ENCODE measurements at places on chromosomes 7 and 10.
A peak's percentile ranks its signal among the peaks of the same experiment; 100 is the strongest.

GRCh38 chr7:1022801-1023465, 21.4 kb upstream of the GPR146 start:
- no peak for DNase-seq

DNA sequence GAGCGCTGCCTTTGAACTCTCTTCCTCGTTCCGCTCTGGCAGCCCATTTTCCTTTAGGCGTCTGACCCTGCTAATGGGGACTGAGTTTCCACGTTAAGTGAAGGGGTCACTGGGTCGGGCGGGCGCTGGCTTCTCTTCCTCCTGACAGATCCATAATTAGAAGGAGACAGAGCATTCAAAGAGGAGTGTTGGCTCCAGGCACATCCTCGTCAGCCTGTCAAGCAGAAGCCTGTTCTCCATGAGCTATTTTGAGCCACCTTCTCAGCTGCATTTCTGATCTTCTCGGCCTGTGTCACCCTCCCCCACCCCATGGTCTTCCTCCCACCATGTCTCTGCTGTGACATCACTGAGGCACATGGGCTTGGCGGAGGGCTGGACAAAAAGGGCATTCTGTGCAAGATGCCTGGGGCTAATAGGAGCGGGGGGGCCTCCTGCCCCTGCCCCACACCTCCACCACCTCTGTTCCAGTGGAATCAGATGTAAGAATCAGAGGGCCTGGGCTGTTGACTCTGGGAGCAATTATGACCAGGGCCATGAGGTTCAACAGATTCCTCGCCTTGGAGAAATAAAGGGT, 248.1 kb downstream of the PLXNA4 start:
- no peak for DNase-seq

DNA sequence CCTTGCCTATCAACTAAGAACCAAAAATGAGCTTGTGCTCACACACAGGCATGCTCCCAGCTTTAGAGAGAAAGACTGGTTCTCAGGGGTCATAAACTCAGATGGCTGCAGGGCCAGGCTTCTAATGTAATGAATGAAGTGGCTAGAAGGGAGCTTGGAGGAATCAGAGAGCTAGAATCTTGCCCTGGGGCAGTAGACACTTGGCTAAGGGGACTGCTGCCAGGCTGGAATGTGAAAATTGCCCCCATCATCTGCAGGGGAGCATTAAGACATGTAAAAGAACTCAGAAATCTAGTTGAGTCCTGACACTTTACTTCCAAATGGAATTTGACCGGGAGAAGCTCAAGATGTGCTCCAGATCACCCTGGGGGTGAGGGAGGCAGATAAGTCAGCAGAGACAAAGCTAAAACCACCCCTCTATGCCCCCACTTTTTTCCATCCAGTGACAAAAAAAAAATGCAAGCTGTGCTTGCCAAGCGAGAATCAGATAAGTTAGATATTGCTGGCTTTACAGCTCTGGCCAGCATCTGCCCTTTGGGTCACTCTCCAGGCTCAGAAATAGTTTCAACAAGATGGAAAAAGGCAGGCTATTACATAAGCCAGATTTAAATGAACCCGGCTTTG, 2.3 kb upstream of the SLC16A9 start:
- no peak for DNase-seq

GRCh38 chr10:43846187-43846680, 197.6 kb upstream of the ZNF32 start:
- no peak for DNase-seq

- DNase-seq = no peak
These were observed 691.6 kb upstream of the CELF2 start for GRCh38 chr10:10326116-10326515.

DNA sequence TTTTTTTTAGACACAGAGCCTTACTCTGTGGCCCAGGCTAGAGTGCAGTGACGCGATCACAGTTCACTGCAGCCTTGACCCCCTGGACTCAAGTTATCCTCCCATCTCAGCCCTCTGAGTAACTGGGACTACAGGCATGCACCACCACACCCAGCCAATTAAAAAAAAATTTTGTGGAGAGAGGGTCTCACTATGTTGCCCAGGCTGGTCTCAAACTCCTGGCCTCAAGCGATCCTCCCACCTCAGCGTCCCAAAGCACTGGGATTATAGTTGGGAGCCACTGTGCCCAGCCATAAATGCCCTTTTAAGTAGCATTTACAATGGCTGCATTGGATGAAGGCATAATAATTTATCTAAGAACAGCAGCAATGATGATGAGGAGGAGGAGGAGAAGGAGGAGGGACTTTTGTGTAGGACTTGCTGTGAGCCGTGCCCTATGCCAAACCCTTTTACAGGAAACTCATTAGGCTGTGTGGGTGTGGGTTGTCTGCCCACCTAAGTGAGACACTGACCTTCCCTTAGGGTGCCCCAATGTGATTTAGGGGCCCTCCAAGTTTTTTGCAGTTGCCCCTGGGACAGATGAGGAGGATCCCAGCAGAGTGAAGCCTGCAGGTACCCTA, 51.1 kb downstream of the EEPD1 start:
- DNase-seq = no peak

GRCh38 chr7:33934391-33934790, 29.1 kb downstream of the BMPER start:
- no peak for DNase-seq

DNA sequence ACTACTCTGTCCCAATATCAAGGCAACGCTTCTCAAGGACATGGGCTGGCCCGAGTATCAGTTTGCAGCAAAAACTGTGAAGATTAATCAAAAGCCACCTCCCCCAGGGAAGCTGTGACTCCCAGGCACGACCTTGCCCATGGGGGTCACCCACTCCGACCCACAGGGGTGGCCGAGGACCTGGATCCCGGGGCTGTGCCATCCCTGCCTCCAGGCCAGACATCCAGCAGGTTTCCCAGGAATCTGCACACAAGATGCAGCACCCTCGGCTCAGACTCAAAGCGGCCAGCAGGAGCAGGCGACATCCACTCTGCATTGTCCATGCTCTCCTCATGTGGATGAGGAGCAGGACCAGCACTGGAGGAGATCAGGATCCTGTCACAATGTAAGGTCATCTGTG, 39.8 kb downstream of the PTPRN2 start:
- DNase-seq = no peak

GRCh38 chr10:72336259-72337038, 18.3 kb downstream of the DNAJB12 start:
- no peak for DNase-seq

DNA sequence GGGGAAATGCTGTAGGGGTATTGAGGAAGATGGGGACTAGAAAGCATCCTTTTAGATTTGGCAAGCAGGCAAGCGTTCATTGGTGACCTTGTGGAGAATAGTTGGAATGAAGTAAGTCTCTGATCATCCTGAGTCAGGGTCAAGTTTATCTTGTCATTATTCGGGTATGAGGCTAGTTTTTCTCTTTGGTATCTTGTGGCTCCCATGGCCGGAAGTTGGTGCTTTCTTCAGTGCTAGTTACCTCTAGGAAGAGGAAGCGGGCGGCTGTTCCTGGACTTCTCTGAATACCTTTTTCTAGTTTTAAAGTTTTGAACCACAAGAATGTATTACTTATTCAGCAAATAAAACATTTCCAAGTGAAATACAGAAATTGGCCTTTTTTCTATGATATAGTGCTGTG, 9.2 kb downstream of the CREM start:
- DNase-seq = no peak

DNA sequence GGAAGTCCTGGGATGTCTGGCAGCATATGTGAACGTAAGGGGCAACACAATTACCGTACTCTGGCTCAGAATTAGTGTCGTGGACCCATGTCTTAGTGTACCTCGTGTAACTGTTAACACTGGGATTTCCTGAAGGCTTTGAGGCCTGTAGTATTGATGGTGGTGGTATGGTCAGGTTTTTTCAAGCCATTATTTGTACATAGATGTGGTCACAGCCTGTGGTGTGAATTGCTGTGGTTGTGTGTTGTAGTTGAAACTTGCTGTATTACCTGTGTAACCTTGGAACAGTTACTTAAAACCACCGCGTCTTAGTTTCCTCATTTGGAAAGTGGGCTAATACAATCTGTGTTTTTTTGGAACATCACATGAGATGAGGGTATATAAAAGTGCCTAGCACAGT, 5.3 kb downstream of the EXOC4 start:
- no peak for DNase-seq

DNA sequence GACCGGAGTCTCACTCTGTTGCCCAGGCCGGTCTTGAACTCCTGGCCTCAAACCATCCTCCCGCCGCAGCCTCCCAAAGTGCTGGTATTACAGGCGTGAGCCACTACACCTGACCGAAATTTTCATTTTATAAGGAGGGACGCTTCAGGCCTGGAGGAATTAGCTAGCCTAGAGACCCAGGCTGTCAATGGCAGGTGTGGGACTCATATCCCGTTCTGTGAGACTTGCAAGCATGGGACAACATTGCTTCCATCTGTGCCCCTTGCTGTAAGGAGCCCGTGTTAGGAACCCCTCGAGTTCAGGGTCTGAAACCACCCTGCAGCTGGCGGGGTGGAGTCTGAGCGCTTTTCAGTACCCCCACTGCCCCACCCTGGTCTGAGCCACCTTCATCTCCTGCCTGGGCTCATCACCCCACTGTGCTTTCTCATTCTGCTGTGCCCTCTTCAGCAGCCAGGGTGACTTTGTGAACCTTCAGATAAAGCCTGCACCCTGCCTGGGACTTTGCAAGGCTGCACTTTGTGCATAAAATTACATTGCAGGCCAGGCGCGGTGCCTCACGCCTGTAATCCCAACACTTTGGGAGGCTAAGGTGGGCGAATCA, 1.3 kb upstream of the DAGLB start:
- DNase-seq = peak; percentile 14

- DNase-seq = peak; percentile 37
These were observed 621.9 kb downstream of the ACTR3B start for GRCh38 chr7:153381275-153382040.

GRCh38 chr7:107045195-107045960, 873 bp downstream of the PRKAR2B start:
- peak; percentile 47 for DNase-seq

DNA sequence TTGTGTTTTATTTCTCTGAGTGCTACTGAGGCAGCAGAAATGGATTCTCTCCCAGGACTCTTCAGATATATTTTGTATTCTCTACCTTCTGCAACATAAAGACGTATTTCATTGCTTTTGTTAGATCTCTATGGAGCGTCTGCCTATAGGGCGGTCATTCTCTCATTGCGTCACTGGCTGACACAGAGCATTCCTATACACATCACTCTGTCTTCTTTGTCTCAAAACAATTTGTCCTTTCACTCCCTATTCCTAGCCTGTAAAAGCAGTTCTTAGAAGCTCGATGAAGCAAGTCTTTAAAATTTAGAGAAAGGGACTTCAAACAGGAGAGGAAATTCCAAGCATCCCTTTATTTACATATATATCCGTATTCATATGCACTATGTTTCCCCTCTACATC, 120.6 kb downstream of the CPED1 start:
- peak; percentile 39 for DNase-seq

DNA sequence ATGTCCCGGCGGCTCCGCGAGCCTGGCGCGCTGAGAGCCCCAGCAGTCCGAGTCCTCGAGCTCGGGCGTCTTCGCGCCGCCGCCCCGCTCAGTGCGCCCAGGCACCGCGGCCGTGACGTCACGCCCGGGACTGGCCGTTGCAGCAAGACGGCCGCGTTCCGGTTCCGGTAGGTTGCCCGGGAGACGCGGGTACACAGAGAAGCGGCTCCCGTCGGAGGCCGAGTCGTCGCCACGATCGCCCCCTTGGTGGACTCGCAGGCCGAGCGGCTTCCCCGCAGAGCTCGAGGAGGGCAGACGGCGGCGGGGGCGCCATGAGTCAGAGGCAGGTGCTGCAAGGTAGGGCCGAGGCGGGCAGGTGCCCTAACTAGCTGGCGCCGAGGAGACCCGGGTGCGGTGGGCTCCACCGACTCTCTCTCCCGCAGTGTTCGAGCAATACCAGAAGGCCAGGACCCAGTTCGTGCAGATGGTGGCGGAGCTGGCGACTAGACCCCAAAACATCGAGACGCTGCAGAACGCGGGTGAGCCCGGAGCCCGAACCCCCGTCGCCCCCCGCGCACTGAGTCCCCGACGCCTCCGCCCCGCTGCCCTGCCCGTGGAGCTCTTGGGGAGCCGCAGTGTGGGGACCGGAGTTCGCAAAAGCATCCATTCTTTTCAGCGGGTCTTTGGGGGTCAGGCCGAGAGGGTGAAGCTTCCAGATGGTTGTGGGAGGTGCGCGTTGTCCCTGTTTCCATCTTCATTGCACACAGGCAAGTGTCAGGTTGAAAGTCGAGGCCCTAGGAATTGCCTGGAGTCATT, at the start of gene SPAG6:
TSS of gene SPAG6 (plus strand) at position 196 of the 795 bp plus-strand sequence. CDS start at position 312, 116 bp downstream.
- peak; percentile 86 for DNase-seq

DNA sequence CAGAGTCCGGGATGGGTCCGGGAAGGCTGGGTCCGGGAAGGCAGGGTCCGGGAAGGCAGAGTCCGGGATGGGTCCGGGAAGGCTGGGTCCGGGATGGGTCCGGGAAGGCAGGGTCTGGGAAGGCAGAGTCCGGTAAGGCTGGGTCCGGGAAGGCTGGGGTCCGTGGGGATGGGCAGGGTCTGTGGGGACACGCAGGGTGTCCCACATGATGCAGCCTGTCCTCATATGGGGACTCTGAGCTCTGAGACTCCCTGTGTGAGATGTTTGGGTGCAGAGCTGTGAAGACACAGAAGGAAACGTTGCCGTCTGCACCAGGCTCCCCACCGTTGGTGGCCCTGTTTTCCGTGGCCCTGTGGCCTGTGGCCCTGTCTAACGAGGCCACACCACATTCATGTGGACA, 45.7 kb upstream of the ADGRA1 start:
- no peak for DNase-seq

DNA sequence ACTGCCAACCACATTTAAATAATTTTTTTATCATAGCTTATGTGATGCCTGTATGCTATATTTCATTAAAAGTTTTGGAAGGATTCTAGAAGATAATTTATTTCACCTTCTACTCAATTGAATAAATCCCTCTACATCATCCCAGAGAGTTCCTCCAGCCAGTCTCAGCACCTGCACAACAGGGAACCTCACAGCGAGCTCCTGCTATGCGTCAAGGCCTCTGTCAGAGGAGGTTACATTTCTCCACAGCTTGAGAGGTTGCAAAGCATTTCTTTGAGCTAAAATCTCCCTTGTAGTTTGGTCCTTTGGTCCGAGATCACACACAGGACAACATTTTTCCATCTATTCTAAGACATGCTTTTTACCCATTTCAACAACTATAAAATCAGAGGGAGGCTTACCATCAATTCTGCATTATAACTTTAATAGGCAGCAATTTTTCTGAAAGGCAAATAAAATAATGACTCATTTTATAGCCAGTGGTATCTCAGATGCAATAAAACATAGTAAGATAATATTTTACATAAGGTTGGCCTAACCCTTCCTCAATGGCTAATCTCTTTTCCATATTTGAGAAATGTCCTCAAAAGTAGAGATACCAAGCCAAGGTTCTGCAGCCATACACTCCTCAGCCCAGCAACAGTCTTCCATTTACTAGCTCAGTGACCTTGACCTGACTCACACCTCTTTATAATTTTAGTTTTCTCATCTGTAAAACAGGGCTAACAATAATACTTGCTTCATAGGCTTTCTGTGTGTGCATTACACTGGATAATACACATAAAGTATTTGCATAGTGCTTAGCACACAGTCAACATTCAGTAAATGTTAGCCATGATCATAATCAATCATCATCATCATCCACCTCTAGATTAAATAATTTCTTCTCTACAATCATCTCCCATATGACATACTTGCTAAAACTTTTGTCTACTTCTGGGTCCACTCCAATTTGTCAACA, 68.8 kb downstream of the DOCK4 start:
- DNase-seq = peak; percentile 52

All from GM23338 (cell line).